ENCODE measurements at places on chromosomes 12 and 14. TPM values are rescaled to one million over a fixed set of nuclear protein-coding genes. Genes with fewer than 3 reads are reported as not detected.

DNA sequence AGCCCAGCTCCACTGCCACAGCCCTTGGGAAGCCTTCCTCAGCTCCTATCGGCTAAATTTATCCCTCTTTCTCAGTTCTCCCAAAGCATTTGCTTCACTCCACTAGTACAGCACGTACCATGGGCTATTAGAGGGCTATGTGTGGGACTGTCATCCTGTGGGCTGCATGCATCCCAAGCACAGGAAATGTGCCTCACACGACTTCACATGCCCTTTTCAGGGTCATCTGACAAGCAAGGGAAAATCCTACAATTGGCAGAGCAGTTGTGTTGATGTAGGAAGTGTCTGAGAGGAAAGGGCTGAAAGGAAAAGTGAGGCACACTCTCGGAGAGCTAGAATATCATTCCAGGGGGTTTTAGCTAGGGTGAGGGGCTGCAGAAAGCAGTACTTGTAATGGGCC lies 47.6 kb downstream of the NINJ2 start:
- DNase-seq, result no peak

- no peak for DNase-seq
These were observed 60.5 kb downstream of the DDX51 start for GRCh38 chr12:132083614-132083940.

DNA sequence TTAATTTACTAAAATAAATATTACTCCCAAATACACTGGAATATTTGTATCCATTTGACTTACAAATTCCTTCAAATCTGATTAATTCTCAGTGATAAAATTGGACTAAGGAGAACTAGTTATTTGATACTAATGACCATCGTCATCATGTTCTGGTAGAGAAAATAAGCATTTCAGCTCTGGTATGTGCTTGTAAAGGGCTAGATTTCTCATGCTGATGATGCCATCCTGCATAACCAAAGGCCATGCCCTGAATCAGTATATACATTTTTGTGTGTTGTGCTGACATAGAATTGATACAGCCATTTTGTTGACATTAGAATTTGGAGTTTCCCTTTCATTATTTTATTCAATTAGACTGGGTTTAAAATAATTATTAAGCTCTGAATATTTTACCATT lies 148.9 kb downstream of the PCNX1 start:
- no peak for DNase-seq

DNA sequence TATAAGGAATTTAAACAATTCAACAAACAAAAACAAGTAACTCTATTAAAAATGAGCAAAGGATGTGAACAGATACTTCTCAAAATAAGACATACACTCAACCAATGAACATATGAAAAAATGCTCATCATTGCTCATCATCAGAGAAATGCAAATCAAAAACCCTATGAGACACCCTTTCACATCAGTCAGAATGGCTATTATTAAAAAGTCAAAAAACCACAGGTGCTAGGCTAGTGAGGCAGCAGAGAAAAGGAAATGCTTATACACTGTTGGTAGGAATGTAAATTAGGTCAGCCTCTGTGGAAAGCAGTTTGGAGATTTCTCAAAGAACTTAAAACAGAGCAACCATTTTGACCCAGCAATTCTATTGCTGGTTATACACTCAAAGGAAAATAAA lies 52.0 kb downstream of the NAV3 start:
- no peak for DNase-seq

- no peak for DNase-seq
These were observed 981.0 kb downstream of the TMEM121 start for GRCh38 chr14:106507354-106507753.

GRCh38 chr12:61011767-61012423 lies 1248.3 kb upstream of the USP15 start:
- DNase-seq, result no peak

DNA sequence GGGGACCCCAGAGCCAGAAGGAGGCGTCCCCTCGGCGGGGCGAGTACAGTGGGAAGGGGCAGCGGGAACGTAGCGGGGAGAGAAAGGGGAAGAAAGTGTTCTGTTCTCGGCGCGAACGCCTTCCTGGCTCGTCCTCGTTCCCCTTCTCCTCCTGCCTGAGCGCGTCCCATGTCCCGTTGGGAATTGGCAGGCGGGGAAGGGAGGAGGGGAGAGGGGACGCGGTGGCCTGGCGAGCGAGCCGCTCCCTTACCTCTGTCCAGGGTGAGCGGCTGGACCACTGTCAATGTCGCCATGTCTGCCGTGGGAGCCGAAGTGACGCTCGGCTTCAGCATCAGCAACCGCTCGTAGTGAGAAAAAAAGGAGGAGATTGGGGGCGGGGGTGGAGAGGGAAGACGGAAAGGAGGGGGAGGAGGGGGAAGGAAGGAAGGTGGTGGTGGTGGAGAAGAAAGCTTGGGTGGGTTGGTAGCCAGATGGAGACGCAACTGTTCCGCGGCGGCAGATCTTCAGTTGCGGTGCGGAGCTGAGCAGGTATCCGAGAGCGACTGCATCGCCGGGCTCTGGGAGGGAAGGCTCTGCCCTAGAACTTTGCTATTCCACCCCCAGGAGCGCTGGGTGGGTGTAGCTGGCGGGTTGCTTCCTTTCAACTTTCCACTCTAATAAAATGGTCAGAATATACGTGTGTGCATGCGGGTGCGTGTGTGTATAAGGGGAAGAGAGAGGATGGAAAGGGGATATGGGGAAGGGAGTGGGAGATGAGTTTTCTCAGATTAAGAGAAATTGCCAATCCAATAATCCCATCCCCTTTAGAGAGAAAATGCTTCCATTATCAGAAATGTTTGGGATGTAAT lies at the start of gene LIN7A:
TSS of gene LIN7A (minus strand) at position 544 of the 848 bp plus-strand sequence. CDS start at position 332, 212 bp downstream.
- peak; percentile 63 for DNase-seq

GRCh38 chr14:72576258-72576657 lies 317.6 kb downstream of the DPF3 start:
- DNase-seq, result no peak

GDF3 gene
- total RNA-seq, result not detected

DNA sequence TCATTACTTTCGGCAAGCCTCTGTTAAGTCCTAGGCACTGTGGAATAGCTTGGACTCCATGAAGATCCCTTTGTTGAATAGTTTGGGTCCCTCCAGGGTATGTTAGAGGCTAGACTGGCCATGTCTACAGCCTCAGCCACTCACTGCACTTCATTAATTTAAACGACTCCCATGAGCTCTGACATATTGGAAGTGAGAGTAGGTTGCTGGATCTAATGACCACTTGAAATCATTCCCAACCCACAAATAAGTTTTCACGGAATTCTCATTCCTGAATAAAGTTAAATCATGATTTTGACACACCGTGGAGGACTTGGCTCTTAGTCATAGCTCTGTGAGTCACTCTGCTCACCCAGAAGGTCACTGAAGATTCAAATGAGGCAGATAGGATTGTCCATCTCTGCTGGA lies 21.4 kb upstream of the APPL2 start:
- DNase-seq, result peak; percentile 97
